Foreskin keratinocyte (primary cell): ENCODE measurements at places on chromosomes 2 and 18. TPM values are rescaled to one million over a fixed set of nuclear protein-coding genes. Genes with fewer than 3 reads are reported as not detected.
A peak's percentile ranks its signal among the peaks of the same experiment; 100 is the strongest.

HJURP gene
- 40.1 and 45.8 TPM in 2 replicates for total RNA-seq

TUBA3E gene
- not detected in 2 replicates for total RNA-seq

FBXO48 gene
- total RNA-seq = 1.6 TPM in 2 replicates

SERPINB4 gene
- total RNA-seq = 0.07 TPM in 1 of 2 replicates, not detected in the other

PARD6G gene
- 18.0 and 19.1 TPM in 2 replicates for total RNA-seq

UGT1A8 gene
- total RNA-seq = not detected in 2 replicates

IL1RL2 gene
- 1.7 and 1.8 TPM in 2 replicates for total RNA-seq

SPDYA gene
- 0.35 and 0.41 TPM in 2 replicates for total RNA-seq

GBX2 gene
- total RNA-seq = 0.14 and 0.24 TPM in 2 replicates

EFEMP1 gene
- 109 and 182 TPM in 2 replicates for total RNA-seq

C2orf42 gene
- 9.3 and 10.0 TPM in 2 replicates for total RNA-seq

PMAIP1 gene
- 31.5 and 43.9 TPM in 2 replicates for total RNA-seq

SH3BP4 gene
- 45.9 and 46.1 TPM in 2 replicates for total RNA-seq

DNA sequence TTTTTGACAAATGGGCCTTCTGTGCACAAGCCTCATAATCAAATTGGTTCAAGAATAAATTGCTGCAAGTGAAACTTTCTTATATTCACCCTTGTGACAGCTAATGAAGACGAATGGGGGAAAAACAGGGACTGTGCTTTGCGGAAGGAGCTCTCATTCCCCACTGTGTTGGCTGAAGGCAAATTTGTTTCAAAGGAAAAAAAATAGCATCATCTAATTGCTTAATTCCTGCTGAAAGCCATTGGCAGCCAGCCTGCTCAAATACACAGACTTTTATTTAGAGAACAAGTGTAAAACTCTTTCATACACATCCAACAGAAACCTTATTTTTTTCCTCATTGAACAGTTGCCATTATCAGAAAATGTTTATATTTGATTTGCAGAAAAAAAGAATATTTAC, 172.3 kb downstream of the ARL6IP6 start:
- no peak for DNase-seq

GRCh38 chr2:39954346-39954745, 175.3 kb upstream of the THUMPD2 start:
- DNase-seq = no peak

- DNase-seq = no peak
These were observed 31.9 kb upstream of the GPC1 start for GRCh38 chr2:240403396-240404104.

DNA sequence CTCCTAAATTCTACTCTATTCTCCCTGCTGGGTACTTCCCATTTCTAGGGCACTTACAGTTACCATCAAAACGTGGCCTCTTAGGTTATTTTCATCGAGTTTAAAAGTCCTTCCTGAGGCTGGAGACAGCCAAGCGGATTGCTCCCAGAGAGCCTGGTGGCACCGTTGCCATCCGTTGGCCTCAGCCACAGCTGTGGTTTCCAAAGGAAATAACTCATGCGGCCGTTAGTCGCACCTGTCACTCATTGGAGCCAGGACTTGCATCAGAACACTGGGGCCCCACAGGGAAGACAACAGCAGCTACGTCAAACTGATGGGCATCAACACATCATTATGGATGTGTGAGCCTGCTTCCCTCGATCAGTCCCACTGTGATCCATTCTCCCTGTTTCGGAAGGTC, 453.4 kb downstream of the BCL11A start:
- DNase-seq = no peak

DNA sequence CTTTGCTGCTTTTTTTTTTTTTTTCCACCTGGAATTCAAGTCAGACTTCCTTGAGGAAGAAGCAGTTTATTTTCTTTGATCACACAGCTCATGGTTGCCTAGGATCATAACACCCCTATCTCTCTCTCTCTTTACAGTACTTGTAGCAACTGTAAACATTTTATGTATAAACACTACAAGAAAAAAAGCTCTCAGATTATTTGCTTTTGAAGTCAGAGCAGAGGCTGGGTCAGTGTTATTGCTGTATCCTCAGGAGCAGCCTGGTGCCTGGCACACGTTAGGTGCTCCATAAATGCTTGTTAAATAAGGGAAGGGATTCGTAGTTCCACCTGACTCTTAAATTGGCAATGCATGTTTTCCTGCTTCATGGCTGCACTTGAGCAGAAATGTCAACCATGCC, 221.2 kb downstream of the TGIF1 start:
- no peak for DNase-seq

DNA sequence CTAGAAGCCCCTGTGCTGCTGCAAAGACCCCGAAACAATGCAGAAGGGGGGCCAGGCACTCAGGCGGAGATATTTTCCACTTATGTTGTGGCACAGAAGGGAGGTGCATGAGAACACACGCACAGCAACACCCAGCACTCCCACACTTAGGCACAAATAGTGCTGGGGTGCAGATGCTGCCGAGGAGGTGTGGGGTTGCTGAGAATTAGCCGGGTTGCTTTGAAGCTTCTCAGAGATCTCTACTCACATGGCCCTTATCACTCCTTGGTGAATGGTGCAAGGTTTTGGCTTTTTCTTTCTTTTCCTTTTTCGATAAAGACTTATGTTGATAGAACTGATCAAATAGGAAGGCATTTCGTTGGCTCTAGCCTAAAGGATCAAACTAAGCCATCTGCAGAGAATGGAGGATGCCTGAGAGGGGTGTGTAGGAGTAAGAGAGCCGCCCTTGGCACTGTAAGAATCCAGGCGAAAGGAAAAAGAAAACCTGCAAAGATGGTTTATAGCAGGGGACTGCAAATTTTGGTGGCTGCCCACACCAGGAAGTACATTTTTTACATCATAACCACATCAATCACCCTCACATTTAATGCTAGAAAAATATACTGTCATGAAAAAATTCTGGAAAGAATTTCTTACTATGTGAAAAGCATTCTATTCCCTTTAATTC, 27.9 kb upstream of the FHL2 start:
- no peak for DNase-seq

GRCh38 chr2:212421556-212422334, 116.9 kb downstream of the ERBB4 start:
- no peak for DNase-seq

- no peak for DNase-seq
These were observed 39.9 kb upstream of the KLF11 start for GRCh38 chr2:10003206-10004125.

GRCh38 chr2:18467749-18468360, 92.6 kb downstream of the RDH14 start:
- DNase-seq = no peak

GRCh38 chr2:144471305-144472045, 48.4 kb downstream of the ZEB2 start:
- DNase-seq = no peak

DNA sequence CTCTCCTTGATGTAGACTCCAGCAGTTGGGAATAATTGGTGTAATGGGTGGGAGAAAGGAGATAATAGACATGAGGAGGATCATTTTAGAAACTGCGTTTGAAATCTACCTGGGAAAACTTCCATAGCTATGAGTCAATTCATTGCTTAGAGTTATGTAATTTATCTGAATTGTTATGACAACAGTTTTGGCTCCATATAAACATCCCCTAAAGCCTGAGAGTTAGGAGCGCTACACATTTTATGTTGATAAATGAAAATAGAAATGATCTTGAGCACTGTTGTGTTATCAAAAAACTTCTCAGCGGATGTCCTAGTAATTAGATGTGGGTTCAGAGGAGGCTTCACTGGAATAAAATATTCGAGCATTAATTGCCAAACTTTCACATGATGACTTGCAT, 573.4 kb downstream of the TSN start:
- no peak for DNase-seq

- no peak for DNase-seq
These were observed 46.8 kb upstream of the RNU4ATAC start for GRCh38 chr2:121483846-121484245.

- DNase-seq = no peak
These were observed 39.4 kb downstream of the METAP1D start for GRCh38 chr2:172039011-172039704.

DNA sequence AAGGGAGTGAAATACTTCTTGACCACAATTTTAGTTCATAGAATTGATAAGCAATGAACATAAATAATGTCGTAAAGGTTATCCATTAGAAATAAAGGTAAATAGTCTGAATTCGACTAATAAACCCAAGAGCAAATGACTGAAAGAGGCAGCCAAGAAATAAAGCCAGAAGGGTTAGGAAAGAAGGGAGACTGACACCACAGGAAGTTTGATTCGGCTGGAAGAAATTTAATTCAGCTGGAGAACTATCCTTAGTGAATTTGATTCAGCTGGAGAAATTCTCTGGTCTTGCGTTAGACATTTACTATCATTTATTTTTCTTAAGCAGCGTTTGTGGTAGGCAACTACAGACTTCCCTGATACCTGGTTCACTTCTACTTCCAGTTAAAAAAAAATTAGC, 429.6 kb downstream of the PID1 start:
- DNase-seq = no peak

DNA sequence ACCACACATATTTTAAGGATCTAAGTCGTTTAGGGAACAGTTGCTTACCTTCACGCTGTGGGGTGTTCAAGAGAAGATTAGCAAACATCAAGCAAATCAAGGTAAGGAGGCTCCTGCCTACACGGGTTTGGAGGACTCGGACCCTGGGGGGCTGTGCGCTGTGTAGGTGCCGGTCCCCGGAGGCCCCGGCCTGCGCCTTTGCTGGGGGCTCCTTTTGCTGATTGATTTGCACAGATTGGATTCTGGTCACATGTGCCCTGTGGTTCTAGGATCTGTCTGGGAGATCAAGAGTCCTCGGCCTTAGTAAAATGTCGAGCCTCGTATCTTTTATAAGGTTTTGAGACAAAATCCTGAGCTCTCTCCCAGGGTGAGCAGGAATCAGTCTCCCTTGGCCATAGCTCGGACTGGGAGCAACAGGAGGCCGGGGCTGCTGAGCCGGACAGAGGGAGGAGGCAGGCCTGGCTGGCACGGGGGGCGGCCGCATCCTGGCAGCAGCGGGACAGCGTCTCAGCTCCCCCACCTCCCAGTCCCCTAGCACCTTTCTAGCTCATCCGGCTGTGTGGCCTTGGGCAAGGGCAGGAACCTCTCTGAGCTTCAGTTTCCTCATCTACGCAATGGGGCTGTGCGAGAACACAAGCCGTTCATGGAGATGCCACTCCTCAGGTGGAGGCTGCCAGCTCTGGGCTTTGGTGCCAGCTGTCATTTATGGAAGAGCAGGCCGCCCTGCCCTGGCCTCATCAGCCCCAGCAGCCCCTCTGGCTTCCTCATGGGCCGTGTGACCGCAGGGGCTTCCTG, 147.2 kb downstream of the MBP start:
- DNase-seq = no peak

GRCh38 chr2:12970861-12971260, 254.1 kb downstream of the TRIB2 start:
- DNase-seq = peak; percentile 99

DNA sequence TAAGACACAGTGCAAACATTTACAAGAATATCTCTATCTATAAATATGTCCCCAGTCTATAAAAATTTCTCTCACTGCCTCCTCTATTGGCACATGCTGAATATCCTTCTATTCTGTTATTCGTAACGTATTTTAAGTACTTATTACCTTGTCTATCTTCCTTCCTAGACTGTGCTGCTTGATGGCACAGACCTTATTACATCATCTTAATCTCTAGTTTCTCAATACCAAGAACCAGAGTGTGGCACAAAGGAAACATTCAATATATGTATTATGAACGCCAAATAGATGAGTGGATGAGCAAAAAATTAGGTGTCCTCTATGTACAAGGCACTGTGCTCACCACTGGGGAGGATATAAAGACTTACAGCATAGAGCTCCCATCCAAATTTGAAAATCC, 282.8 kb downstream of the NBAS start:
- DNase-seq = no peak

GRCh38 chr2:9760902-9761228, 82.4 kb upstream of the TAF1B start:
- no peak for DNase-seq

- no peak for DNase-seq
These were observed 37.5 kb downstream of the POLR1A start for GRCh38 chr2:86068136-86068588.

GRCh38 chr2:45812011-45812500, 160.6 kb downstream of the PRKCE start:
- DNase-seq = peak; percentile 81

DNA sequence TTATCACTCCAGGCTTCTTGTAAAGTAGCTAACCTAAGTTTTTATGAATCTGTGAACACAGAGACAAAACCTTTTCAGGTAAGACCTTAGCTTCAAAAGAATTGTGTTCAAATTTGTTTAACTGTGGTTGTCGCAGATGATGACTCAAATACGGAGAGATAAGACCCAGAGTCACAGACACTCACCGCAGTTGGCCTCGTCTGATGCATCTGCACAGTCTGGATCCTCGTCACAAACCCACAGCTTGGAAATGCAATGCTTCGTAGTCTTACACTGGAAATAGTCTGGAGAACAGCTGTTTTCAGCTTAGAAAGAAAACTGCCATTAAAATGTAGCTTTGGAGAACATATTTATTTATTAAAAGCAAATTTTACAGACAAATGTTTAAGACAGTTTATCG, 1662.1 kb upstream of the NXPH2 start:
- no peak for DNase-seq

DNA sequence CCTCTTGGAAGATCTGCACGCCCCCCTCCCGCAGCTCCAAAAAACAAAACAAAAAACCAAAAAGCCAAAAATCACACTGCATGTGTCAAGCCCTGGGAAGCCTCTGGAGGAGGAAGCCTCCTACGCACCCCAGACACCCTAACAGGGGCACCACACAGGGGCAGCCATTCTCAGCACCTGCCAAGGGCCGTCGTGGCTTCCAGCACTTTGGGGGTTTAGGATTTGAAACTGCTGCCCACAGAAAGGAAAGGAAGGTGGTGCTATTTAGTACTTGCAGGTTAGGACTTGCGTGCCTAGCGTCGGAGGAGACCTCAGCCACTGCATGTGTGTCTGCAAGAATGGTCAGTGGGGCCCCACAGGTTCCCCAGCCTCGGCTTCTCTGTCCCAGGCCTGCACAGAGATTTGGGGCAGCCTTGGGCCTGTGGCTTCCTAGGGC, 419 bp upstream of the GPR55 start:
- no peak for DNase-seq

- DNase-seq = peak; percentile 40
These were observed 56.8 kb upstream of the HS6ST1 start for GRCh38 chr2:128375454-128375853.

- DNase-seq = peak; percentile 45
These were observed 11.2 kb downstream of the ZNF142 start for GRCh38 chr2:218648088-218648786.

- no peak for DNase-seq
These were observed 7.8 kb downstream of the NT5DC4 start for GRCh38 chr2:112728378-112729175.

GRCh38 chr18:44568986-44569385, 111.7 kb upstream of the SETBP1 start:
- DNase-seq = no peak

- DNase-seq = peak; percentile 47
These were observed 139.3 kb upstream of the CTDP1 start for GRCh38 chr18:79540161-79540903.

DNA sequence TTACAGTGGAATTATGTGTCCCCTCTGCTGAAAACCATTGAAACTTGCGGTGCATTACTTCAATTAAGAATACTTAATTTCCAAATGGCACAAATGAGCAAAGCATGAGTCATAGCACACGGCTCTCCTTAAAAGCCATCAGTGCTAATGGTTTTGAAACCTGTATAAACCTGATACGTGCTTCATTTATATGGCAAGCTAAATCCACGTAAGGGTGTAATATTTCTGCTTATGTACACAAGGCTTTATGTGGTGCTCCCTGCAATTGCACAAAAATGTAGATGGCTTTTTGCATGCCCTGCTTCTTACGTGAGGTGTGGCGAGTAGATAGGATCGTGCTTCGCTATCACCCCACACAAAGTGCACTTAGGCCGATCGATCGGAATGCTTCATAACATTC, 840.9 kb downstream of the GALR1 start:
- no peak for DNase-seq

- DNase-seq = no peak
These were observed 64.6 kb downstream of the OSBPL6 start for GRCh38 chr2:178258916-178259315.
